ENCODE measurements at places on chromosomes 5 and 9.

- no peak for DNase-seq
Measured at GRCh38 chr5:139243425-139243970, 45.3 kb upstream of the SIL1 start.

DNA sequence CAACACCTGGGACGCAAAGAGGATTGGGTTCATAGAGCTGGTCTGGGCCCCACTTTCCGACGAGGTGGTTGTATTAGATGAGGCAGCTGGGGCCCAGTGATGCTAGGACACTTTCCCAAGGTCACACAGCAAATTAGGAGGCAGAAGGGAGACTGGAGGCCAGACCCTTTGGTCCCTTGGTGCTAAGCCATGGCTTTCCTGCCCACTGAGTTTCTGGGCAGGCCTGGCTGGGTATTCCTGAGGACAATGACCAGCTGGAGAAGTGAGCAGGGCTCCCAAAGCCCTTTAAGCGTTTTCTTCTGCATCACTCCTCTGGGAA, 66.2 kb downstream of the PSD2 start:
- DNase-seq: no peak

- no peak for DNase-seq
Measured at GRCh38 chr5:83377131-83377865, 94.2 kb upstream of the VCAN start.

DNA sequence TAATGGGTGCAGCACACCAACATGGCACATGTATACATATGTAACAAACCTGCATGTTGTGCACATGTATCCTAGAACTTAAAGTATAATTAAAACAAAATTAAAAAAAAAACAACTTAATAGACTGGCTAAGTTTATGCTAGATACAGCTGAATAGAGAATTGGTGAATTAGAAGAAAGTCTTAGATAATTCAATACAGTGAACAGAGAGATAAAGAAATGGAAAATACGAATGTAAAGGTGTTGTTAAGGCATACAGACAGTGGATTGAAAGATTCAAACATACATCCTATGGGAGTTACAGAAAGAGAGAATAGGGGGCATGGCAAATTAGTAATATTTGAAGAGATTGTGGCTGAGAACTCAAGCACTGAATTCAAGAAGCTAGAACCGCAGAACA, 75.4 kb downstream of the RASGRF2 start:
- no peak for DNase-seq

DNA sequence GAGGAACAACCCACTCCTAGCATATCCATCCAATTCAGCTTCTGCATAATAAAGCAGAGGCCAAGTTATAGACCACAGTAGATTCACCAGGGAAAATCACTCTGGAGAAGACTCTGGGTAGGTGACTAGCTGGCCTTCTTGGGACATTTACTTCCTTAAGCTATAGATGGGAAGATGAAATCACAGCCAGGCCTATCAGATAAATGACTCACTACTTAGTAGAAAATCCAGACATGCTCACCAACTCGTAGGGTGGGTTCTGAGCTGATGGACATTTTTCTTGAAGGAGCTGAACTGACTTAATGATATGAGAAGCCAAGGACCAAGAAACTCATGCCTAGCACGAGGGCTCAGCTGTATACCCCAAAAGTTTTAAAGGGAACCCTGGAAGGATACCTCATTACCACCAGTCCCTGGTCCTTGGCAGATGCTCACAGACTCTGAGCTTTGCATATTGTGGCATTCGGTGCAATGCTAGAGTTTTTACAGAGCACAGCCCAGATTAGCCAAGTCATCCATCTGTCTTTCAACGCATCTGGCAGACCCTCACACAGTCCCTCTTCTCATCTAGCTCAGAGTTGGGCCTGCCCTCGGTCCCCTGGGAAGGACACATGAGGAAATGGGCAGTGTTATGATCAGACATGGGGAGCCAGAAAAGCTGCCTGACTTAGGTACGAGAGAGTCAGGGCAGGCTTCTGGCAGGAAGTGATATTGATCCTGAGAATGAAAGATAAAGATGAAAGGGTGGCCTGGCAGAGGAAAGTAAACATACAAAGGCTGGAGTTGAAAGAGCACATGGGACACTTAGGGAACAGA, 15.0 kb downstream of the ACSL6 start:
- DNase-seq: no peak

Data from stimulated activated CD8-positive, alpha-beta memory T cell treated with anti-CD3 and anti-CD28 coated beads, Interleukin-15, amount 100 ng/mL, for 4 hours (primary cell).